ENCODE measurements at places on chromosomes 2 and 18. TPM values are rescaled to one million over a fixed set of nuclear protein-coding genes. Genes with fewer than 3 reads are reported as not detected.

AQP12B gene
- not detected for total RNA-seq

LYPD6 gene
- 5.1 TPM for total RNA-seq

NIFK gene
- 46.1 TPM for total RNA-seq

DNA sequence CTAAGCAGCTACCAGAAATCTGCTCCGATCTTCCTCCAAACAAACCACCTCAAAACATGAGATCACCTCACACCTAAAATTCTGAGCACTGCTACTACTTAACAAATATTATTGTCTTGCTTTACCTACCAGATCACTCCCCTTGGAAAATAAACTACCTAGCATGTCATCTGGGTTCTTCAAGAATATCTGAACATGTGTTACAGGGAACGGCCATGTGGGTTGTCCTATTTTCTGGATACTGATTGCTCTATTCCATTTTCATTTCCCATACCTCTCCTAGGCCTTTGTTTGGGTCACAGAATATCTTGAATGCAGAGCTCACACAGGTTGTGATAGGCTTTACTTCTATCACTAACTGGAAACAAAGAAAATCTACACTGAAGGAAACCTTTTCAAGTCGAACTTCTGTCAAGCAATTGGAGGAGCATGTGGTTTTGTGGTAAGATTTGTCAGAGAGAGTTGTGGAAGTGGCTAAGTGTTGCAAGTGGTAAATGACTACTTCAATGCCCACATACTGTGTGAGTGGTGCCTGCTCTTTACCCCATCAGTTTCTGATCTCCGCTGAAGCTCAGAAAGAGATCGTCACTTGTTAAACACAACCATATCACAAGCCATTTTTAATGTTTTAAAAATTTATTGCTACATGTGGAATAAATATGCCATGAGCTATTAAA, 739.1 kb upstream of the ZEB2 start:
- DNase-seq: no peak

DNA sequence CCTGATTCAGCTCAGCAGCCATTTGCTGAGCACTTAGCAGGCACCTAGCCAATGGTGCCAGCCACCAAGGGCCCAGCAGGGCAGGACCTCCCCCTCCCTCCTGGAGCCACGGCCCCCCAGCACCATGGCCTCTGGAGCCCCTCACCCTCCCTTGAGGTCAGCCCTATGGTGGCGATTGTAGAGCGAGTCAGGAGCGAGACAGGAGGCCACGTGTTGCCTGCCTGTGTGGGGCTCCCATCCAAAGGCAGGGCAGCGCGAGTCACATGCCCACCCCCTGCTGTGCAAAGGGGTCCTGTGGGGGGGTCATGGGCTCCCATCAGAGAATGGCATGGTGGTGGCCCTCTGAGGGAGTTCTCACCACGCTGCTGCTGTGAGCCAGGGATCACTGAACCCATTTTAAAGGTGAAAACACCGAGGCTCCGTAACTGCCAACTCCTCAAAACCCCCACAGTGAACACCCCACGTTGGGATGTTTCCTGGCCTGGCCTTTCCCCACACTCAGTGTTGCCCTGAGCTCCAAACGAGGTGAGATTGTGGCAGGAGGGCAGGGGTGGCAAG, 35.6 kb downstream of the RAMP1 start:
- no peak for DNase-seq

DNA sequence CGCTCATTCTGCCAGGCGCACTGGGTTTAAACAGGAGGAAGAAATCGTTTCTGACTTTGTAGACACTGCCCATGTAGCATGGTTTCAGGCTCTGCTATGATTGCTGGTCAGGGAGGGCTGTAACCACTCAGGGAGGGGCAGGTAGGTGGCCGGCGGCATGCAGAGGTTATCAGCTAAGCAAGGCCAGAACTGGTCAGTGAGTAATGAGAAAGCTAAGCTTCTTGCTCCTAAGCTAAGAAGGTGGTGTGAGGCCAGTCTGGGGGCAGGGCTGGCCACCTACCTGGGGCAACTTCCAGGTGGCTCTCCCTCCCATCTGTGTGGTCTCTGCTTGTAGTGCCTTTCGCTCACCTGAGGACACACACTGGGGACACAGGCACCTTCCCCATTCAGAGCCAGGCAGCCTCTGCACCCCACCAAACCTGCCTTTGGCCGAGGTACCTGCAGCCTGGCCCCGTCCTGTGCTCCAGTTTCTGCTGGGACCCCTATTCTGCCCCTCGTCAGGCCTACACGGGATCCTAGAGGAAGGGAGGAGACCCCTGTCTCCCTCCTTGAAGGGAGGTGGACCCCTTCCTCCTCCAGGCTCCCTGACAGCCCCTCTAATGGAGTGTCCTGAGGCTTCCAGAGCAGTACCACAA, 195.9 kb downstream of the SEPTIN10 start:
- no peak for DNase-seq

GRCh38 chr2:152875701-152876695, 157.6 kb downstream of the ARL6IP6 start:
- DNase-seq: no peak

Data from skin of body (tissue), 3 donors.